ENCODE measurements at places on chromosomes 3 and 15.

- DNase-seq: no peak
These were observed 54.8 kb upstream of the P3H2 start for GRCh38 chr3:190175490-190175889.

DNA sequence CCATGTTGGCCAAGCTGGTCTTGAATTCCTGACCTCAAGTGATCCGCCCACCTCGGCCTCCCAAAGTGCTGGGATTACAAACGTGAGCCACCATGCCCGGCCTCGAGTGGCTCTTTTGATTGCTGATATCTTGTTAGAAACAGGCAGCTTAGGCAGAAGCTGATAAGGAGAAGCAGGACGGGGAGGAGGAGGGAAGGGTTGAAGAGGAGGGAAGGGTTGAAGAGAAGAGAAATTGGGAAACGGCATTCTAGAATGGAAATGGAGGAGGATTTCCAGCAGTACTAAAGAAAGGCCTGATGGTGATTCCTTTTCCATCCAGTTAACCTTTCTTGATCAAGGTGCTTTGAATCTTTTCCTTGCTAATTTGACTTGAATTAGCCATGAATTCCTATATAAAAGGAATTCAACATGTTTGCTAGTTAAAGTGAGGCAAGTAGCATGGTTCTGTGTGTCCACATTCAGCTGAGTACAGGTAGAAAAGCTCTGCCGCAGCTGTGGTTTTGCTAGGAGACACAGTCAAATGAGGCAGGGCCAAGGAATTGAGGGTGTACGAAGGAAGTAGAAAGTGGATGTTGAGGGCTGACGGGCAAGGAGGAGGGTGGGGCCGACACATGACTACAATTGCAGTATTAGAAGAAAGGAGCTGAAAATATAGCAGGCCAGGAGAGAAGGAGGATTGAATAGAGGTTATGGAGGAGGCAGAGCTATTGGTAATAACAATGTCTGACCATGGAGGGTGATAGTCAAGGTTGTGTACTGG lies 27.2 kb upstream of the ATP1B3 start:
- no peak for DNase-seq

DNA sequence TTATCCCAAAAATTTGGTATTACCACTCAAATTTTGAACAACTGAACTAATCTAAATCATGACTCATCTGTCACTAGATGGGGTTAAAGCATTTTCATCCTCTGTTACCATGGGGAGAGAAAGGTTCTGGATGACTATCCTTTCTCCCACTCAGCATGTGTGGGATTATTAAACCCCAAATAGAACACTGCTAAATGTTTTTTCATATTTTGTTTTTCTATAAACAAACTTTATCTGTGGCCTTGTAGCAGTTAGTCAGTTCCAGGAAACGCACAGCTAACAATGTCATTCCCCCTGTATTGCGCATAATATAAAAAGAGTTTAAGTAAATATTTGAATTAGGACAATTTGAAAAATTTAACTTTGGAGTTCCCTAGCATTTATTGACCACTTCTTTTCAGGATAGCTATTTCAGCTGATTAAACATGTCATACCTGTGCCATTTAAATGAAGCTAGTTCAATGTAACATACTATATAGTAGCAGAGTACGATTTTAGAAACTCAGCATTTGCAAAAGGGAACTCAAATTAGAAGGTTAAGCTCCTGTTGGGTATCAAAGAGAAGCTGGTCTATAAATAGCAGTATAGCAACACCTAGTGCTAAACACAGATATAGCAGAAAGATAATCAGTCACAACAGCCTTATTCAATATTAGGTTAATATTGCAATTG lies 9.2 kb upstream of the TMEM212 start:
- DNase-seq: no peak

- no peak for DNase-seq
These were observed 1629.5 kb downstream of the OTOL1 start for GRCh38 chr3:163126115-163126514.

DNA sequence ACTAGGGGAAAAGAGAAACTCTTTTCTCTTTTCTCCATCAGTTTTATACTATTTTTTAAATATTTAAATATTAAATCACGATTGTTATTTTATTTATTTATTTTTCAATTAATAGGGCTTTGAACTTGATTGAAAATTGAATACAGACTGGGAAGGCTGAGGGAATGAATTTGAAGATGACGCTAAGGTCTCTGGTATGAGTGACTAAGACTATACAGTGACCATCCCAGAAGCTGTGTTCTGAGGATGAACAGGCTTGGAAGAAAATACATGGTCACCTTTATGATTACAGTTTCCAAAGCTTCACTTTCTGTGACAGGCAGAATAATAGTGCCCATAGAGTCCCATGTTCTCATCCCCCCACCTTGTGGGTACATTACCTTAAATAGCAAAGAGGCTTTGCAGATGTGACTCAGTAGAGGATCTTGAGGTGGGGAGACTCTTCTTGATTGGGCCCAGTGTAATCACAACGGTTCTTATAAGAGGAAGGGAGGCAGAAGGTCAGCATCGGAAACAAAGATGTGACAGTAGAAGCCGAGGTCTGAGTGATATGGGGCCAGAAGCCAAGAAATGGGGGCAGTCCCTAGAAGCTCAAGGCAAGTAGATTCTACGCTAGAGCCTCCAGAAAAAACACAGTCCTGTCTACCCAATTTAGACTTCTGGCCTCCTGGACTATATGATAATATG lies 51.0 kb upstream of the LPP start:
- no peak for DNase-seq

DNA sequence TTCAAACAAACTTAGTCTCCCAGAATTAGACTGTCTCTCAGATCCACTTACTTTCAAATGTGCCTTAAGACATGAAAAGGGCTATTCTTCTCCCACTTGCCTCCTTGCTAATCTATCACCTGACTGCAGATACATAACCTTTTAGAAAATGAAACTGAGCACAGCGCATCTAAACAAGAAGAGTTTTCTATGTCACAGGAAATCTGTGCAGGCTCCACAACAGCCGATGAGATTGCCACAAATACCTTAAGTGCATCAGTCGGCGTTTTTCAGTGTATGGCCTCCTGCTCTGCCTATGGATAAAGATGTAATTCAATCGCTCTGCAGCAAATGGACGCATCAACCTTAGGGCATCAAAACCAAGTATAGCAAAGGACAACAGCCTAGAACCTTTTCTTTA lies 544.2 kb downstream of the FOXP1 start:
- DNase-seq: no peak

GRCh38 chr3:158864492-158864891 lies 62.6 kb downstream of the MFSD1 start:
- DNase-seq: no peak

- DNase-seq: no peak
These were observed 262.1 kb downstream of the IGSF11 start for GRCh38 chr3:118772547-118773011.

- no peak for DNase-seq
These were observed 196.8 kb downstream of the ADAMTSL3 start for GRCh38 chr15:83850501-83851245.

DNA sequence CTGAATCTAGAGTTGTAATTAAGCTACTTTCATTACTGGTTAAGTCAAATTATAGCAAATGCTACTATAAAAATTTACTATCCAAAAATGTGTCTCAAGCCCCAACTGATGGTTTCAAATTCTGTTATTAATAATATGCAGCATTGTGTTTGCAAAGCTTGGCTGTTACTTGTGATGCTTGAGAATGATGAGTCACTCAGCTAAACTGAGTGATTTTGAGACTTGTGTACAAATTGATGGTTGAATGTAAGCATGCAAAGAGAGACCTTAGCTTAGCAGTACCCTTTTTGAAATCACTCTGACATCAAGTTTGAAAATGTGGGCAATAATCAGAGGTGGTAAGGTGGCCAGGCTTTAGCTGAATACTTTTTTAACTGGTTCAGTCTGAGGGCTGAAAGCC lies 27.6 kb downstream of the OPA1 start:
- DNase-seq: no peak

DNA sequence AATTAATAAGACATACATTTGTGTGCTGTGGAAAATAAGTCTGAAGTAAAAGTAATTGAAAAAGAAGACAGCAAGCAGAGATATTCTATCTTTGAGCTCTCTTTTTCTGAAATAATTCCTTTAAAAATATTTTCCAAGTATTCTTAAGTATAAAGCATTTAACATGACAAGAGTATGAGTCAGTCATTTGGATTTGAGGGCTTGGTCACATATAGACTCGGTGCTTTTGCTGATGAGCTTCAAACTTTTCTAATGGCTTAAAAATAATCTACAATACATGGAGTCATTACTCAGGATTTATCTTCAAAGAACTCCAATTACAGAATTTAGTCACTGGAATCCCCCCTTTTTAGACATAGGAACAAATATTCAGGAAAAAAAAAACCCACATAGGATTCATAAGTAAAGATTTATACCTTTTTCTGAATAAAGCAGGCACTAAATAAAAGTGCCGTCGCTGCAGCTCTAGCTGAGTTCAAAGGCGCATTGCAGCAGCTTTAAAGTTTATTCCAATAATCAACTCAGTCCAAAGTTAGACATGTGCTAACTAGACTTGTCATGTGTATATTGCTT lies 147.5 kb downstream of the CTNNB1 start:
- no peak for DNase-seq

- DNase-seq: no peak
These were observed 37.4 kb upstream of the VEPH1 start for GRCh38 chr3:157540656-157541055.

- no peak for DNase-seq
These were observed 89.3 kb upstream of the P2RY1 start for GRCh38 chr3:152745646-152746045.
